Mesendoderm (in vitro differentiated cells): ENCODE measurements at places on chromosomes 13 and 19.

GRCh38 chr13:77620138-77620537 is 77.3 kb upstream of the SLAIN1 start:
- no peak for DNase-seq

- DNase-seq: peak; percentile 13
These were observed 59.3 kb upstream of the URI1 start for GRCh38 chr19:29882719-29883105.

- DNase-seq: no peak
These were observed 105.2 kb upstream of the SOX1 start for GRCh38 chr13:111961651-111962192.

- no peak for DNase-seq
These were observed 35.4 kb downstream of the DOCK9 start for GRCh38 chr13:98942485-98942884.

GRCh38 chr19:38569368-38569983 is 48.3 kb downstream of the MAP4K1 start:
- peak; percentile 8 for DNase-seq

DNA sequence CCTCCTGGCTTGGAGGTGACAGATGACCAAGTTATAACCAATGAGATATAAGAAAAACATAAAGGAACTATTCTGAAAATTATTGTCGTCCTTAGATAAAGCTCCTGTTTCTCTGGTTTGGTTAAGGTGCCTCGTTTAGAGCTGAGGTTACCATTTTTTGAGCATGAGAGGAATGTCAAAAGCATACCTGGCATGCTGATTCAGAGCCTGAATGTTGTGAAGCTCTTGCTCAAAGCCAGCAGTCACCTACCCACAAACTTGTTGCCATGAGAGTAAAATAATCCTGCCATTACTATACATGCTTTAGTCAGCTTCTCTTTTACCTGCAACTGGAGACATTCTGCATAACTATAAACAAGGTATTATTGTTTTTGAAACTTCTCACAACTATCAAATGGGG is 1116.2 kb downstream of the DIAPH3 start:
- peak; percentile 37 for DNase-seq

DNA sequence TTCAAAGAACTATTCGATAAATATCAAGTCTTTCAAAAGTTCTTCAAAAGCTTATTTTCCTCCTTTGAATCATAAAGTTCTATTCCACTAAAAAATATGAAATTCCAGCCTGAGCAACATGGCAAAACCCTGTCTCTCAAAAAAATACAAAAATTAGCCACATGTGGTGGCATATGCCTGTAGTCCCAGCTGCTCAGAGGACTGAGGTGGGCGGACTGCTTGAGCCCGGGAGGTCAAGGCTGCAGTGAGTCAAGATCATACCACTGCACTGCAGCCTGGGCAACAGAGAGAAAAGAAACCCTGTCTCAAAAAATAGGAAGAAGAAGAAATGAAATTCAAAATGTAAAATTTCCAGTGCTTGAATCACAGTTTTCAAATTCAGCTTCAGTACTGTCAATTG is 24.6 kb downstream of the CAB39L start:
- no peak for DNase-seq

DNA sequence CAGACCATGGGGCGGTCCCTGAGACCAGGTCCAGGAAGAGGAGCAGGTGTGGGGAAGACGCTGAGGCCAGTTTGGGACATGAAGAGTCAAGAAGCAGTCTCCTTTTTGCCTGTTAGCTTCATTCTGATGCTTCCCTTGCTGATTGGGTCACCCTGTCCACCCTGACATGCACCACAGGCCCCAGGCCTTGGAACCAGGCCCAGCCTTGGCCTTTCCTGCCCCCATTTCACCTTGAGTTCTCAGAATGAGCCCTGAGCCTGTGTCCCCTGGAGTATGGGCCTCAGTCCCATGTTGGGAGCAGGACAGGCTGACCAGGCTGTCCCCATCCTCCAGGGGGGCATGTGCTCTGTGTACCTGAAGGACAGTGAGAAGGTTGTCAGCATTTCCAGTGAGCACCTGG is 4.9 kb upstream of the TIMM50 start:
- DNase-seq: no peak

DNA sequence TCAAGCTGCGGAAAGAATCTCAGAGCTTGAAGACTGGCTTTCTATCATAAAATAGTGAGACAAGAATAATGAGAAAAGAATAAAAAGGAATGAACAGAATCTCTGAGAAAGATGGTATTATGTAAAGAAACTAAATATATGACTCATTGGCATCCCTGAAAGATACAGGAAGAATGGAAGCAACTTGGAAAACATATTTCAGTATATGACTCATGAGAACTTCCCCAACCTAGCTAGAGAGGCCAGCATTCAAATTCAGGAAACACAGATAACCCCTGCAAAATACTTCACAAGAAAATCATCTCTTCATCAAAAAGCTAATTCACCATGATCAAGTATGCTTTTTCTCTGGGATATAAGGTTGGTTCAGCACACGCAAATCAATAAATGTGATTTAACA is 2318.0 kb downstream of the PCDH9 start:
- DNase-seq: peak; percentile 8

GRCh38 chr13:106919638-106920037 is 351.7 kb upstream of the ARGLU1 start:
- no peak for DNase-seq

DNA sequence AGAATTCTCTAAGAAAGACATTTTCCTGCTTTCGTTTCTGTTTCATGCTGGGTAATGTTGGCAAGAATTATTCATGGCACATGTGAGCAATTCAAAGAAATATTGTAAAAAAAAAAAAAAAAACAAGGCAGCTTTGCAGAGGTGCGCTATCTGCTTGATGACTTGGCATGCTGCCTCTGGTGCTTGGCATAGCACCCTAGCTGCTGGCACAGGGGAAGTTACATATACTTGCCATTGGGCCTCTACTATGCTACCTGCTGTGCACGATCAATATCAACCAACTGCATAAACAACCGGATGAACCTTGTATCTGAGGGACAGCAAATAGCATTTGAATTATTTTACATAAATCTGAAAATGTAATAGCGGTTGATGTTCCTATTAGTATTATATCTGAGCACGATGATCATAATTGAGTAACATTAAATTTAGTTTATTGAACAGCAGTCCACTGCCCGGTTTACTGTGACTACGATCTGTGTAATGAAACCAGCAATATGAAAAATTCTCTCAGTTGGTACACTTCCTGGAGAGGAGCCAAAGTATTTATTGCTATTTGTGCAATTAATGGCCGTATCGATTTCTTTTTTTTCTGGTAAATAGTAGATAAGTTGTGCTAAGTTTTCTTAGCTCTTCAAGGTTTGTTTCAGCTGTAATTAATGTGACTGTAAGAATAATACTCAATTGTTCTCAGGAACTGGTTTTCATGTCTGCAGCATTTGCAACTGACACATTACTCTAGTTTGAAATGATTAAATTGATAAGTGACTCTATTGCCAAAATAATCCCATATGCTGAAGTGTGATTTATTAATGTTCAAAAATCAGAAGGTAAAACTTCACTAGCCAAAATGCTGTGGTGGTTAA is 717.3 kb downstream of the DACH1 start:
- DNase-seq: no peak

DNA sequence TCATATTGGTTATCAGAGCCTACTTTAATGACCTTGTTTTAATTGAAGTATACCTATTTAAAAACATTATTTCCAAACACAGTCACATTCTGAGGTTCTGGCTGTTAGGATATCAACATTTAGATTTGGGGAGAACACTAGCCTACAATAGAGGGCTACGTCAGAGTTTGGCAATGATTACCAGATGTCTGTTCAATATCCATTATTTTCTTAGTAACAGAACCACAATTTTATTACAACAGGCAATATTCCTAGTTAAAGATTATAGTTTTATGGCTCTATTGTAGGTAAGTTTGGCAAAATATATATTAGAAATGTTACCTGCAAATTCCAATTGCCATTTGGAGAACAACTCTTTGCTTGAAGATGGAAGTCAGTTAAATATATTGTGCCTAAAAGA is 1163.1 kb upstream of the MIR17HG start:
- DNase-seq: no peak

DNA sequence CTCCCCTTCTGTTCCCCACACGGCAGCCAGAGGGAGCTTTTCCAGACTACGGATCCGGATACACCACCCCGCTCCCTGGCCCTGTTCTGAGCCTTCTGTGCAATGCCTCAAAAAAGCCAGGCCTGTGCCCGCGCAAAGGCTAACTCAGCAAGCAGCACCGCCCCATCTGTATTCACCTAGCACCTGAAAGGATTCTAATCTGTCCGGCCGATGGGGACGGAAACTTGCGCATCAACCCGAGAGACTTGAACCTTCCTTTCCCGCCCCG is 589 bp downstream of the ZBTB45 start:
- peak; percentile 89 for DNase-seq

GRCh38 chr19:33799476-33799875 is 2.8 kb downstream of the KCTD15 start:
- DNase-seq: peak; percentile 66

DNA sequence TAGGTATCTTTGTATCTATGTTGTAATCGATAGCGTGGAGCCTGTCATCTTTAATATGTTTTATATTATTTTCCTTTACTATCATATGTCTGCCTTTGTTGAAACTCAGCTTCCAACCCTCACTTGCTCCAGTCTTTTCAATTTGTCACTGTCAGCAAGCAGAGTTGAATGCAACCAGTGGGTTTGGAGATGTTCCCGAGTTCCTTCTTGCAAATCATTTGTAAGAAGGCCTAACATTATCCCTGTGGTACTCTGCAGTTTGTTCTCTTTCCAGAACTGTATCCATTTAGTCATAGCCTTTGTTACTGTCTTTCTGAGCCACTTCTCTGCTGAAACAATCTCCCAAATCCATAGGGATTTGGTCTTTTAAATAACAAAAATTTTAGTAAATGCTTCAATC is 41.8 kb downstream of the RNASEH2B start:
- DNase-seq: no peak

DNA sequence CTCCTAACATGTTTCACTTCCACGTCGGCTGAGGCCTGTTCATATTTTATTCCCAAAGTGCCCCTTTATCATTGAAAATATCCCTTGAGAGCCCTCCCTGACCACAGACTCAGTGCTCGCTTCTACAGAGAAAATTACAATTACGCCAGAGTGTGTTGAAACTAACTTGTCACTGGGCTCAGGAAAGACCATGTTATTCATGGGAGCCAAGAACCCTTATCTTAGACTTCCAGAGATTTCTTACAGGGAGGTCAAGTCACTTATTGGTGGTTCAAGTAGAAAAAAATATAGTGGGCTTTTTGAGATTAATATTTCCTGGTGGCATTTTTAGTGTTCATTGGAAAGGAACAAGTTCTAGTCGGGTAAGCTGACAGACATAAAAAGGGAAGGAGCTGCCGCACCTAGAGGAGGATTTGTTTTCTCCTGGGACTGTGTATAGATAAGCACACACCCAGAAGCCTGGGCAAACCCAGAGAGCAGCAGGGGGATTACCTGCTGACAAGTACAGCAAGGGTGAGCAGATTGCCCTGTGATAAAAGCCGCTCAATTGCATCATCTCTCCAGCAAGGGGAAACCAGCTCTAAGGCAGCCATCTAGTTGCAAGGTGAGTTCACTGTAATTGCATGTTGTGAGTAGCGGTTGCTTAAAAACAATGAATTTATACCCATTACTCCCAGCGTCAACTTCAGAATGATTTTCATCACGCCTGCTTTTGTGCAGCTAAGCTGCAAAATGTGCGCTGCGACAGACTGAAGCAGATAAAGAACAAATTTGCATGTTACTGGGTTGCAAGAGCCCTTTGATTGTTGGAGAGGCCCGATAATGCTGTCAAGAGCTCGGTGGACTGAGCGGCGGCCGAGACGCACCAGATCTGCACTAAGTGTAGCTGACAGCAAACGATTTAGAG is 46.2 kb downstream of the DCT start:
- peak; percentile 89 for DNase-seq

- DNase-seq: no peak
These were observed 22.9 kb upstream of the CFAP97D2 start for GRCh38 chr13:114155926-114156883.

DNA sequence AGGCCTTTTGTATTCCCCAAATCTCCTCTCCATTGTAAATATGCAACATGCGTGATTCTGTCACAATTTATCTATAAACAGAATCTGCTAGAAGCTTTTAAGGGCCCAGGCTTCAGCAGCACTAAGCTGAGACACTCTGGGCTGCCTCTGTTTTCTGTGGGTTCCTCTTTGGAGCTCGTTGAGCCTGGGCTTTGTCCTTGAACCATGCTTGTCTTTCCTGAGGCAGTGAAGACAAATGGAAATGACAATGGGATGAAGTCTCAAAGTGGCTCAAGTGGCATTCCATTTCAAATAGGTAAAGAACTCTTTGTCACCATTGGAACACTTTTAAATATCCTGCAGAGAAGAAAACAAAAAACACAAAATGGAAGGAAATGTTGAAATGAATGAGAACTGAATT is 40.3 kb downstream of the RASL11A start:
- DNase-seq: peak; percentile 13

GRCh38 chr13:27658546-27658945 is 36.9 kb downstream of the POLR1D start:
- DNase-seq: no peak

DNA sequence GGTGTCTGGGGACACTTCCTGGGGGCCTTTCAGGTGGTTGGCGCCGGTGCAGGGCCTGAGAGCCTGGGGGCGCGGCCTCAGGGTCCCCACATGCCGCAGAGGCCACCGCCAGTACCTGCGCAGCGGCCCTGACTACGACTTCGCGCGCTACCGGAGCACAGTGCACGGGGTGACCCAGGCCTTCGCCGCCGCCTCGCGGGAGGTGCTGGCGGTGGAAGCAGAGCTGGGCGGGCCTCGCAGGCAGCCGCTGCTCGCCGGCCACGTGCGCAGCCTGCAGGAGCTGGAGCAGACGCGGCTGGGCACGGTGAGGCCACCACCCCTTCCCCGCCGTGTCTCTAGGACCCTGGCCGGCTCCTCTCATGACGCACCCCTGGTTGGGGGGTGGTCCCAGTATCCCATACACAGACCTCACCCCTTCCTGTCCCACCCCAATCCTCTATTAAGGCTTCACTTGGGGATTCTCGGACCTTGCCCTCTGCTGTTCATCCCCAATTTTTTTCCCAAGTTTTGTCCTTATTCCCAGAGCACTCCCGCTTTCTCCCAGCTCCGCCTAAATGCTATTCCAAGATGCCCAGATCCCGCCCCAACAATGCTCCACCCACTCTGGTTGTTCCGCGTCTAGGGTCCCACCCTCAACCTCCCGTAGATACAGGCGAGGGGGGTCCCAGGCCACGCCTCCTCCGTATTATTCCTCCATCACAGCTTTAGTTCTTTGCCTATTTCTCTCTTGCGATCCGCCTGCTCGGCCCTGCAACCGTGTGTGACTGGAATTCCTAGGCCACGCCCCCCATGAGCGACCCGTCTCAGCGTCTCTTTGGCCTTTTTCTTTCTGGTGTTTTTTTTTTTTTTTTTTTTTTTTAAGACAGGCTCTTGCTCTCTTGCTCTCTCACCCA is 1.0 kb downstream of the REX1BD start:
- DNase-seq: peak; percentile 94

DNA sequence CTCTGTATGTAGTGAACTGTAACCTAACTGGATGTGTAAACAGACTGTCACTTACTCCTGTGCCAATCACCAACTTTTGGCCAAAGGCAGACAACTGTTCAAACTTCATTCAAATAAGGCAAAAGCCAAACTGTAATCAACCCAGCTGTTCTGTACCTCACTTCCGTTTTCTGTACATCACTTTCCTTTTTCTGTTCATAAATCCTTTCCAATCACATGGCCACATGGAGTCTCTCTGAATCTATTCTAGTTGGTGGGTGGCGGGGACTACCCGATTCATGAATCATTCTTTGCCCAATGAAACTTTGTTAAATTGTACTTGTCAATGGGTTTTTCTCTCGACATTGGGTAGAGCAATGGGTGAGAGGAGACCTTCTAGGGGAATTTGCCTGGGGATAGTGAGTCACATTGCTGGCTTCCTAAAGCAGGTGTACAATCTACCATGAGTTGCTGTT is 178.3 kb upstream of the RFC3 start:
- DNase-seq: no peak
